CD4-positive, alpha-beta T cell (primary cell): ENCODE measurements at places on chromosomes 7 and 10.

GRCh38 chr7:45578022-45578421 lies 3.9 kb downstream of the ADCY1 start:
- no peak for DNase-seq

DNA sequence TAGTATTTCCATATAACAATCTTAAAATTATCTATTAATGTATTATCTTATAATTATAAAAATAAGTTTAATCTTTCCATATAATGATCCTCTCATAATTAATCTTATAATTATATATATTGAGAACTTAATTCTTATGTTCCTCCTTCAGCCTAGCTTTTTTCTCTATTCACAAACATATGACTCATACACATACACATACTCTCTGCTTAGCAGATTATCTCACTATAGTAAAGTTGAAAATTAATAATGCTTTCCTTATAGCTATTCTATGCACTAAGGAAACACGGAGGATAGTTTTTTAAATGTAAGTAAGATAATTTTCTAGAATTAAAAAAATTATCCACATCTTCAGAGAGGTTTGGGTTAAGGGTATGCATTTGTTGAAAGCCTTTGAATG lies 47.7 kb upstream of the ITGB8 start:
- no peak for DNase-seq

- no peak for DNase-seq
These were observed 32.3 kb upstream of the INHBA start for GRCh38 chr7:41735206-41735605.

GRCh38 chr7:105715528-105715927 lies 134.2 kb upstream of the EFCAB10 start:
- DNase-seq = no peak

DNA sequence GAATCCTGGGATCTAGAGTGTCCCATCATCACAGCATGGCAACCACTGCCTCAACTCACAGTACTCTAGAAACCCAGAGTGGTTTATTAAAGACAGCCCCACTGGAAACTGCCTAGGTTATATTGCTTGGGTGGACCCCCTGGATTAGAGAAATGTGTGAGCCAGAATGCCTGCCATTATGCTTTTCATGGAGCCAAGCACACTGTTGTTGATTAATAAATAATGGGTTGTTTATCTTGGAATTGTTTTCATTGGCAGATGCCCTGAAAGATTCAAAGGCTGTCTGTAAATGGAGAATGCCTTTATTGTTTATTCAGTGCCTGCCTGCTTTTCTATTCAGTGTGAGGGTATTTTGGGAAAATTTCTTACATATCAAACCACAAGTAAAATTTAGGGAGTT lies 52.1 kb downstream of the GNAI1 start:
- DNase-seq = no peak

- DNase-seq = no peak
These were observed 958.2 kb downstream of the DNAJB9 start for GRCh38 chr7:109527833-109528232.

GRCh38 chr7:2575733-2576340 lies 17.1 kb downstream of the IQCE start:
- no peak for DNase-seq

GRCh38 chr10:17795083-17795482 lies 14.1 kb upstream of the MRC1 start:
- no peak for DNase-seq

DNA sequence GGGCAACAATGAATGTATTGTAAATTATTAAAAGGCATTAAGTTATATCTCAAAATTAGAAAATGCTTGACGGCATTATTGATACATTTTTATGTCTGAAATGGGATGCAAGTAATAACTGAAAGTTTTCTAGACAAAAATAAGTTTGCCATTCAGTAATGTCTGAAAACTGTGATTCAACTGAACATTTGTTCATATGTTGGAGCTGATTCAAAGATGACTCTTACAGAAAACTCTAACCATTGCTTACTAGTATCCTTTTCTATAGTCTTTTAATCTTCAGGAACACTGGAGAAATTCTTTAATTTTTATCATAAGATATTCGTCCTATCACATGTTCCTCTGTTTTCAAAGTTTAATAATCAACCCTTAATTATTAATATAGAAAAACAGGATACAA lies 71.1 kb upstream of the TFEC start:
- no peak for DNase-seq

DNA sequence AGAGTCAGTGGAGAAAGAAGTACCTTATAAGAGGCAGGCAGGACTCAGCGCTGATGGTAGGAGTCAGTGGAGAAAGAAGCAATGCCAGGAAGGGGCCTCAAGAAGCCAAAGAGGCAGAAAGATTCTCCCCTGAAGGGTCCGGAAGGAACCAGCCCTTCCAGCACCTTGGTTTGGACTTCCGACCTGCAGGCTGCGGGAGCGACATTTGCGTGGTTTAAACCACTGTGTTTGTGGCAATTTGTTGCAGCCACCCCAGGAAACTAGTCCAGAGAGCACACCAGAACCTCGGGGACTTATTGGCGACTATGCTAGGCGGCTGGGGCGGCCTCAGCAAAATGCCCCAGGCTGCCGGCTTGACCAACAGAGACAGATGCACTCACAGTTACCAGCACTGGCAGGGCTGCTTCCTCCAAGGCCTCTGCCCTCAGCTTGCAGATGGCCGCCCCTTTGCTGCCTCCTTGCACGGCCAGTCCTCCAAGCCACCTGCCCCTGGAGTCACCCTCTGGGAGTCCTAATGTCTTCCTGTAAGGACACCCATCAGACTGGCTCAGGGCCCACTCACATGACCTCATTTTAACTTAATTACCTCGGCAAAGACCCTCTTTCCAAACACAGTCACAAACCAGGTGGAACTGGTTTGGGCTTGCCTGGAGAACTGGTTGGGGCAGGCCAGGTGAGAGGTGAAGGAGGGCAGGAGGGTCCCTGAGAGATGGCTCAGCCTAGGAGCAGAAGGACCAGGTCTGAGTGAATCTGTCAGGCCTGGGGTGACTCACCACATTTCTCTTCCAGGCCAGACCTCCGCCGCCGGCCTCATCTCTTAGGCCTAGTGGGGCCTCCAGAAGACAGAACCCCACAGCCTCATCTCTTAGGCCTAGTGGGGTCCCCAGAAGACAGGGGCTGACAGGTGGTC lies 26.1 kb downstream of the CALML3 start:
- no peak for DNase-seq

DNA sequence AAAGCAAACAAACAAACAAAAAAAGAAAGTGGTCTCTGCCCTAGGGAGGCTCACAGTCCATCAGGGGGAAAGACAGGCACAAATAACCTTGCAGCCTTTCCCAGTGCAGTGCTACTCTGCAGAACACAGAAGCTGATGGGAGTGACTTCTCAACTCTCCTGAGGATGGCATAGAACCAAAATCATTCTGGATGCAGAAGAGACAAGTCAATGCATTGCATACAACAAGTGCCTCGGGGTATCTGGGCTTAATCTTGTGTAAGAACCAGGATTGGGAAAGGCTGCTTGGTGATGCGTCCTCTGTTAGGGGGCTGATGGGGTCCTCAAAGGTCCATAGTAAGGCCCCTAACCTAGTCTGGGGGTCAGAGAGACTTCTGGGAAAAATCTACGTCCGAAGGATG lies 68.9 kb downstream of the NEURL1 start:
- no peak for DNase-seq

- DNase-seq = no peak
These were observed 50.4 kb downstream of the CALML3 start for GRCh38 chr10:5575144-5575481.

GRCh38 chr10:124174673-124175645 lies 81.6 kb upstream of the CHST15 start:
- no peak for DNase-seq

GRCh38 chr10:118939211-118940007 lies 90.1 kb upstream of the NANOS1 start:
- DNase-seq = no peak

- DNase-seq = no peak
These were observed 178.7 kb upstream of the PRSS58 start for GRCh38 chr7:142436601-142437000.

DNA sequence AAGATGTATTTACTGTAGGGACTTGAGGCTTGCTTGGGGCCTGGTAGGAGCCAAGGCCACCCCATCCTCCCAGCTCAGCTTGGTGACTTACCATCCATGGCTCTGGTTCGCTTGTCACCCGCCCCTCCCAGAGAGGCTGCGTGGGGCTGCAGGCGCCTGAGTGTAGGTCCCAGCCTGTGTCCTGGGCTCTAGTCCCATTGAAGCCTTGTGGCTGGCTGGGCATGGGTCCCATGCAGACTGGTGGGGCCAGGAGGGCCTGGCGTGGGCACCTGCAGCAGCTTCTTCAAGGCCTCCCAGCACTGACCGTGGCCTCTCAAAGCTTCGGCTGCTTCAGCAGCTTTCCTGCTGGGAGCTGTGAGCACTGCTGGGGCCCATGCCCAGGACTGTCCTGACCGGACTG lies 118.1 kb downstream of the INPP5A start:
- DNase-seq = no peak

DNA sequence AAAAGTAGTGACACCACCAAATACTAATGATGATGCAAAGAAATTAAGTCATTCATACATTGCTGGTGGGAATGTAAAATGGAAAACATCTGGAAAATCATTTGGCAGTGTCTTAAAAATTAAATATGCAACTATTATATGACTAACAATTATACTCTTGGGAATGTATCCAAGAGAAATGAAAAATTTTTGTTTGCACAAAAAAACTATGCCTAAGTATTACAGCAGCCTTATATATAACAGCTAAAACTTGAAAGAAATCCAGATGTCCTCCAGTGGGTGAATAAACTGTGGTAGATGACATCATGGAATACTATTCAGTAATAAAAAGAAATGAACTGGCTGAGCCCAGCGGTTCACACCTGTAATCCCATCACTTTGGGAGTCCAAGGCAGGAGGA lies 132.0 kb downstream of the NEBL start:
- no peak for DNase-seq

- no peak for DNase-seq
These were observed 380.6 kb upstream of the IGFBP3 start for GRCh38 chr7:46301677-46302076.

DNA sequence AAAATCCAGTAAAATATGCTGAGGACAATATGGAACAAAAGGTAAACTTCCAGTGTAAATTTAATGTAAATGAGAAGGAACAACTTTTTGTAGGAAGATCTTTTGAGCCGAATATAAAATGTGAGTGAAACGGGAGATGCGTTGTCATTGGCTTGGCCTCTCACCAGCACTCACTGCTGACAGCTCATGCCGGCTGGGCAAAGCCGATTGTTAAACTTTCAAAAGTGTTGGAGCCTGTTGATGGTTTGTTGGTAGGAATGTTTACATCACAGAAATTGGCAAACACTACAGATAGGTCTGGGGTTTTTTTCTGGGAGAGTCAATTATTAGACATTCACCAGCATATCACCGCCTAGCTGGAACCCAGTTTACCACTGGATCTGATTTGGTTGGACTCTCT lies 6.1 kb downstream of the PSTK start:
- DNase-seq = no peak

DNA sequence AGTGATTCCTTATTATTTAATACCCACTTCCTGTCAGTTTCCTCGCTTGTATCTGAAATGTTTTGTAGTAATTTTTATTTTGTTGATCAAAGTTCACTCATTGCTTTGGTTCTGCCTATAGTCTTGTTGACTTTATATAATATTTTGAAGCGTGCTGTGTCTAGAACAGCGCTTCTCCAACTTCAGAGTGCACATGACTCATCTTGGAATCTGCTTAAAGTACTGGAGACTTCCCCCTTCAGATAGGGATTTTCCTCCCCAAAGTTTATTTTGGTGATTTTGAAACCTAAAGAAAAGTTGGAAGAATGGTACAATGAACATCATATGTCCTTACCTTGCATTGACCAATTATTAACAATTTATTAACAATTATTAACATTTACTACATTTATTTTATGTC lies 5.8 kb downstream of the COMTD1 start:
- no peak for DNase-seq

DNA sequence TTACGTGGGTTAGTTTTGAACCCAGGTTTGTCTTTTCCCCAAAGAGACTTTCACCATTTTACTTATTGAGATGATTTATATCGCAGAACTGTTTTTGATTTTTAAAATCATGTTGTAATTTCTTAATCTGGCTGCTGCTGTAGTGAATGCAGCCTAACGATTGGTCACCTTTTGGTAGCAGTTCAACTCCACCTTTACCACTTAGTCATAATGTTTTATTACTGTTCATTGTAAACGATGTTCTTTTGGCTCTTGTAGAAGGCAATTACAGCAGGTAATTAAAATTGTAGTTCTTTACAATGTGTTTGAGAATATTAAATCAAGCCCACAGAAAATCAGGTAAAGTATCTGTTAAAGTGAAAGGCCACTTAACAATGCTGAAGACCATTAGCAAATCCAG lies 531.1 kb downstream of the SDK1 start:
- DNase-seq = no peak

- DNase-seq = peak; percentile 57
These were observed 127.9 kb upstream of the SEM1 start for GRCh38 chr7:96837593-96837992.

DNA sequence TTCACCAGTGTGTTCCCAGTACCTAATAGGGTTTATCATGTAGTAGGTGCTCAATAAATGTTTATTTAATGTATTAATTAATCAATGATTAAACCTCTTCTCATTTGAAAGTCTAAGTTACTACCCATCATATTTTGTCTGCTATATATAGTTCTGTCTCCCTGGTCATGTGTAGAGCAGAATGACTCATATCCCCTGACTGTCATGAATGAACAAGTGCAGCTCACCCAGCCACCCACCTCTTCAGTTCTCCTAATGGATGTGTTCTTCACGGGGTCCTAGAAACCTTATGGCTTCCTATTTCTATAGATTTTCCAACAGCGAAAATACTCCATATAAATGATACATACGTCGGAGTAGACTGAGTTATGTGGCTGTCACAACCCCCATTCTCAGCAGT lies 64.5 kb downstream of the HIF1AN start:
- no peak for DNase-seq

DNA sequence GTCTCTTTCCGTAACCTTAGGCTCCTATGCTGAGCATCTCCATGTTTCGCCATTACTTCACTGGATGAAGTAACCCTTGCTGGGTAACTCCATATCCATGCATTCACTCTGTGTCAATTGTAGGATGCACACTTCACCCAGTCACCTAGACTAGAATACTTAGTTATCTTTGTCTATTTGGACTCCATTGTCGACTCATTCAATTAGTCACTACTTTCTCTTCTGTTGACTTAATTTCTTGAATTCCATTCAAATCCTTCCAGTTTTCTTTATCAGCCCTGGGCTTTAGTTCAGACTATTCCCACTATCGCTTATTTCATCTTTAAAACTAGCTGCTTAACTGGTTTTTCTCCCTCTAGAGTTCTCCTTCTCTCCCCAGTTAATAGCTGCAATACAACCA lies 111.3 kb upstream of the TNS3 start:
- no peak for DNase-seq
